ENCODE measurements at places on chromosomes 2 and 18. TPM values are rescaled to one million over a fixed set of nuclear protein-coding genes. Genes with fewer than 3 reads are reported as not detected.

Gene CNGA3
- total RNA-seq, result not detected

Gene EHD3
- total RNA-seq, result 7.2 TPM

Gene GKN1
- not detected for total RNA-seq

Gene RAD51AP2
- 4.2 TPM for total RNA-seq

Gene HOXD12
- total RNA-seq, result not detected

Gene SDC1
- 103 TPM for total RNA-seq

Gene UGT1A8
- total RNA-seq, result not detected

Gene TRIM54
- 17.9 TPM for total RNA-seq

Gene GREB1L
- total RNA-seq, result 2.0 TPM

Gene TXNL1
- 56.3 TPM for total RNA-seq

Gene OSBPL1A
- total RNA-seq, result 39.1 TPM

Gene TCF7L1
- 7.0 TPM for total RNA-seq

Gene ALK
- total RNA-seq, result 0.14 TPM

Gene SH3RF3
- total RNA-seq, result 1.4 TPM

DNA sequence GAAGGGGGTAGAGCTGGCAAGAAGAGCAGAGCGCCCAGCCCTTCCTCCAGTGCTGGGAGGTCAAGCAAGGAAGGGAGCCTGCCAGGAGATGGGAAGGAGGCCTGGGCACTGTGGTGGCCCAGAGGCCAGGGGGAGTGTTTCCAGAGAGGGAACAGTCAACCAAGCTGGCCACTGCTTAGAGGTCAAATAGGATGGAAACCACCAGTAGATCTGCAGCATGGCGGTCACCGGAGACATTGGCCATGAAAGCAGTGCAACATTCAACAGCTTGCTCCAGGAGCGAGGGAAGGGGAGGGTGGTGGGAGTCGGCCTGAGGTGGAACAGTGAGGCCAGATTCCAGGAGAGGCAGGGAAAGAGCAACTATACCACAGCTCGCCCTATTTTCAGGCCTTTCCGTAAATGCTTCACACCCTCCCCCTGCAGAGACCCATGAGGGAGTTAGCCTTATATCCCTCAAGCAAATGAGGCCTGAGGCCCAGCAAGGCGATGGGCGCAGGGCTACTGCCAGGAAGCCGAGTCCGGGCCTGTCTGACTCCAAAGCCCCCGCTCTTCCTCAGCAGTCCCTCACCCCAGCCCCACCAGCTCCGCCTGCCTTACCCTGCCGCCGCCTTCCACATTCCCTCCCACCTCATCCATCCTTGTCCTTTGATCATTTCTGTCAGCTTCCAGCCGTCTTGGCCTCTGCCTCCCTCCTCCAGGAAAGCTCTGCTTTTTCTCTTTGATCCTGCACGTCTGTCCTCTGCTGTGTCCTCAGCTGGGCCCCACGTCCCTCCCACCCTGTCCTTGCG lies 17.0 kb downstream of the KCNK3 start:
- no peak for DNase-seq

DNA sequence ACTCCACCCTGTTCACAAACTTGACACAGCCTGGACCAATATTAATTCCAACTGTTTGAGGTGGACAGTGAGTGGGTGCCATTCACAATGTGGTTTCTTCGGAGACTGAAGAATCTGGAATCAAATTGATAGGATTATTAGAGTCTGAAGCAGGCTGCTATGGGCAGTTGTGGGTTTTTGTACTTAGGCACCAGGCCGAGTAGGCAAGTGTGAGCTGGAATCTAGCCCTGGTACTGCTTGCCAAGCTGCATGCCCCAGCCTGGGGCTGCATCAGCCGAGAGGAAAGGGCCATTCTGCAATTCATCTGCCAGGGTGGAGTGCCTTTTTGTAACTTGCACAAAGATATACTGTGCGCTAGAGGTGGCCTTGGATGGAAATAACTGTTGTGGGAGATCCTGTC lies 654.7 kb upstream of the FANCL start:
- peak; percentile 12 for DNase-seq

- DNase-seq, result no peak
These were observed 74.5 kb downstream of the AP1S3 start for GRCh38 chr2:223762853-223763252.

DNA sequence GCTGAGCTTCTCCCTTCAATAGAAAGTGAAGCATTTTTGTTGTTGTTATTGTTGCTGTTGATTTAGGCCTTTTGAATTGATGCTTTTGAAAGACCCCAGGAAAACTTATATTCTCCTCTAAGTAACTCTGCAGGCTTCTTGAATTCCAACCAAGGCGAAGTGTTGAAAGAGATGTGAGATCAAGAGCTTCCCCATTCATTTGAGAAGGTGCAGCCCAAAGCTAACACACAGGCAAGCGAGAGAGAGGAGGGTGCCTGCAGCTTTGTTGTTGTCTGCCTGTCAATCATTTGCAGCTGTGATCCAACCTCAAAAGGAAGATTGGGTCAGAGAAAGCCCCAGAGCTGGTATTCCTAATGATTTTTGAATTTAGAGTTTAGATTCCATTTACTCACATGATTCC lies 963.6 kb upstream of the CNTNAP5 start:
- DNase-seq, result no peak

- DNase-seq, result peak; percentile 36
These were observed 87.8 kb downstream of the KCTD1 start for GRCh38 chr18:26460449-26461091.

- DNase-seq, result no peak
These were observed 321.8 kb downstream of the RPRM start for GRCh38 chr2:153156743-153157142.

- DNase-seq, result no peak
These were observed 45.5 kb upstream of the MSH2 start for GRCh38 chr2:47357483-47357882.

- DNase-seq, result no peak
These were observed 1059.7 kb downstream of the TSN start for GRCh38 chr2:122815120-122815519.

GRCh38 chr2:161981679-161982250 lies 92.2 kb downstream of the DPP4 start:
- DNase-seq, result no peak

GRCh38 chr2:25294573-25295462 lies 46.9 kb downstream of the DNMT3A start:
- DNase-seq, result peak; percentile 39

GRCh38 chr18:250685-251084 lies 17.2 kb downstream of the THOC1 start:
- DNase-seq, result no peak
